ENCODE measurements at places on chromosomes 3 and 15.

DNA sequence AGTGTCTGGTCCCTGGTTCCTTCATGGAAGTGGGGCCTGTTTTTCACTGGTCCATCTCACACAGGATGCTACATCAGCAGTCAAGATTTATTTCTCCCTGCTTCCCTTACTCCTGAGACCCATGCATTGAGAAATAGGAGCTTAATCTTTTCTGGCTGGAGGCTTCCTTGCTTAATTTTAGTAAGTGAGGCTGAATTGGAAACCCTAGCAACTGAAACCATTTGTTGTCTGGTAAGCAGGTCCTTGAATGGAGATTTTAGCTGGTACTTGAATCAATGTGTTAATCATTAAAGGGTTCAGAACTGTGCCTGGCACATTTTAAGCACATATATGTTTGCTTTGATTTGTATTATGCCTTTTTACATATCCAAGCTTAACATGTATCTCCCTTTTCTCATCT lies 20.2 kb upstream of the MEF2A start:
- DNase-seq: no peak

GRCh38 chr3:195563317-195563716 lies 20.2 kb upstream of the PPP1R2 start:
- DNase-seq: no peak

GRCh38 chr15:78389738-78390137 lies 48.3 kb upstream of the IREB2 start:
- DNase-seq: no peak

GRCh38 chr15:29294732-29295325 lies 25.2 kb upstream of the NSMCE3 start:
- no peak for DNase-seq
